ENCODE measurements at places on chromosomes 6 and 20.
A peak's percentile ranks its signal among the peaks of the same experiment; 100 is the strongest.

- DNase-seq: no peak
Measured at GRCh38 chr6:7893342-7893741, 17.2 kb downstream of the TXNDC5 start.

GRCh38 chr20:44053046-44053445, 133.9 kb downstream of the JPH2 start:
- DNase-seq: no peak

DNA sequence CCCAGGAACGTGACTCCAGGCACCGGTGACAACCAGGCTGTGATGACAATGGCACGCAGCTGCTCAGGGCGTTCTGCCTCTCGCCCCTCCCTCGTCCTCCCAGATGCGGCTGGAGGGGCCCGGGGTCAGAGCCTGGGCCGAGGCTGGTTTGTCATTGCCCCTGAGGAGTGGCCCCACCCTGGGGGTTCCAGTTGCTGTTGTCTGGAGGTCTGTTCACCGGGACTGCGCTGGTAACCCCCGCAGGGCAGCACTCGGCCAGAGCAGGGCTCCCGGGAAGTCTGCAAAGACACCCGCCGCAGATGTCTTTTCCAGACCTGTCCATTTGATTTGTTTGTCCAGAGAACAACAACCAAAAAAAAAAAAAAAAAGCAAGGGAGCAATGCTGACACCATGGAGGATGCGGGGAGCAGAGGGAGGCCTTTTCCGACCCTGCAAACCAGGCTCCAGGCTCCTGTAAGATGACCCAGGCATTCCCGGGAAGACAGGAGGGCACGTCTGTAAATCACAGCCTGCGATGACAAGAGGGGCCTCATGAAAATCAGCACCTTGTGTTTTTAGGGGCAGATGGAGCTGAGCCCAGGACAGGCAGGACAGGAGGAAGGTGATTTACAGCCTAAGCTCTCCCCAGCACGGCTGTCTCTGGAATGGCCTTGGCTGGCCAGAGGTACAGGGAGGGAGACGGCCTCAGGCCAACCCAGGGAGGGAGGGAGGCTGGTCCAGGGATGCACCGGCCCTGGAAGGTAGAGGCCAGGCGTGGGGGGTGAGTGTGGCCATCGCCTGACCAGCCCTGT, 189.3 kb downstream of the ERMARD start:
- no peak for DNase-seq

GRCh38 chr6:77415706-77416105, 47.6 kb downstream of the HTR1B start:
- DNase-seq: no peak

- DNase-seq: peak; percentile 42
Measured at GRCh38 chr20:1377984-1378734, 14.7 kb downstream of the FKBP1A start.

- DNase-seq: no peak
Measured at GRCh38 chr20:62518911-62519310, 43.1 kb upstream of the GATA5 start.

- no peak for DNase-seq
Measured at GRCh38 chr6:158847786-158848185, 28.6 kb upstream of the EZR start.

DNA sequence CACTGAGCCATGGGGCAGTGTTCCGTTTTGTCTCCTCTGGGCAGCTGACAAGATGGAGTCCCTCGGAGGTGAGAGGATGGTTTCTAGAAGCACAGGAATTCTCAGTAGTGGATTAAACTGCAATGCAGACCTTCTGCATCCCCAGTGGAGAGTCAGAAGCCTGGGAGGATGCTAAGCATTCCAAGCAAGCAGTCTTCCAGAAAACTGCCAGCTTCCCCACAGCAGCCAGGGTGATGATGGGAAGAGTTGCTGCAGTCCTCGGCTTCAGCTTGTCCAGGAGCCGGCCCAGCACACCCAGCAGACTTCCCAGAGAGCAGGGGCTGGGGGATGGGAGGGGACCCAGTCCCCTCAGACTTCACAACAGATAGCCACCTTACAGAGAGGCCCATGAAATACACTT, 163.6 kb downstream of the LY86 start:
- DNase-seq: no peak

DNA sequence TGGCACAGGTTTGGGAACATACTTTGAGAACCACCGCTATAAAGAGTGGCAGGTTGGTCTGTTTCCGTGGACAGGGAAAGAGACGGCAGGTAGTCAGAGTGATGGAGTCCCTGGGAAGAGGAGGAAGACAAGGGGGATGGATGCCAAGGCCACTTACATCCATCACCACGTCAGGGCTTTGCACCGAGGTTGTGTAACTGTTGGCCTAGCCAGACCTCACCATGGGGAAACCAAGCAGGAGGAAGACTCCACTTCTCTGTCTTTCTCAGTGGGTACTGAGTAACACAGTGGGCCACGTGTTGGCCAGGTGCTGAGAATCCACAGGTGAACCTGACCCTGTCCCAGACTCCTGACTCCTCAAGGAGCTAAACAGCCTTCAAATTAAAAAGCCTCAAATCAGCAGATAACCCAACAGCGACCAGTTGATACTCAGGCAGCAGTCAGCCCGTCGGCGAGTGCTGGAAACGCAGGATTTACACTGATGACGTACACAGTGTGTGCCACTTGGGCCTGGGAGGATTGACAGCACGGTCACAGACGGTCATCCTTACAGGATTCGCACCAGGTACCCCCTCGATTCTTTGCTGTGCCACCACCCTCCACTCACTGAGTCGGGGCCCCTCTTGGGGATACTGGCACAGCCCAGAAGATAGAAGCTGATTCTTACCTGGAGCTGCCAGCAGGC, 134.6 kb upstream of the SNX9 start:
- no peak for DNase-seq

DNA sequence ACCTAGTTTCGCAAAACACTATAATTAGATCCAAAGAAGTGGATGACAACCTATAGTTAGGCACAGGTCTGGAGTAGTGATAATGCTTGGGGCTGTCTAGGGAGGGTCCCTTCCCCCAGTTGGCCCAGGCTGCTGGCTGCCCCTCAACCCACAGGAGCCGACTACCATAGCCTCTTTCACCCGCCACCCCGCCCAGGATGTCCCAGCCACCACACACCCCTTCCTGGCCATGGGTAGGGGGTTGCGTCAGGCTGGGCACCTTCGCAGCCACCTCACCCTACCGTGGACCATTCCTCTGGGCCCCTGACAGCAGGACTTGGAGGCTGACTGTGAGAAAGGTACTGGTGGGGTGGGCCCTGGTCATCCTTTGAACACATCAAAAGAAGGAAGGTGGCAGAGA, 8.5 kb downstream of the TFEB start:
- DNase-seq: no peak

- no peak for DNase-seq
Measured at GRCh38 chr6:139925894-139926641, 551.6 kb upstream of the CITED2 start.

GRCh38 chr6:32113386-32114352, 4.5 kb upstream of the TNXB start:
- DNase-seq: peak; percentile 83

GRCh38 chr20:5143851-5144250, 17.0 kb downstream of the CDS2 start:
- no peak for DNase-seq

DNA sequence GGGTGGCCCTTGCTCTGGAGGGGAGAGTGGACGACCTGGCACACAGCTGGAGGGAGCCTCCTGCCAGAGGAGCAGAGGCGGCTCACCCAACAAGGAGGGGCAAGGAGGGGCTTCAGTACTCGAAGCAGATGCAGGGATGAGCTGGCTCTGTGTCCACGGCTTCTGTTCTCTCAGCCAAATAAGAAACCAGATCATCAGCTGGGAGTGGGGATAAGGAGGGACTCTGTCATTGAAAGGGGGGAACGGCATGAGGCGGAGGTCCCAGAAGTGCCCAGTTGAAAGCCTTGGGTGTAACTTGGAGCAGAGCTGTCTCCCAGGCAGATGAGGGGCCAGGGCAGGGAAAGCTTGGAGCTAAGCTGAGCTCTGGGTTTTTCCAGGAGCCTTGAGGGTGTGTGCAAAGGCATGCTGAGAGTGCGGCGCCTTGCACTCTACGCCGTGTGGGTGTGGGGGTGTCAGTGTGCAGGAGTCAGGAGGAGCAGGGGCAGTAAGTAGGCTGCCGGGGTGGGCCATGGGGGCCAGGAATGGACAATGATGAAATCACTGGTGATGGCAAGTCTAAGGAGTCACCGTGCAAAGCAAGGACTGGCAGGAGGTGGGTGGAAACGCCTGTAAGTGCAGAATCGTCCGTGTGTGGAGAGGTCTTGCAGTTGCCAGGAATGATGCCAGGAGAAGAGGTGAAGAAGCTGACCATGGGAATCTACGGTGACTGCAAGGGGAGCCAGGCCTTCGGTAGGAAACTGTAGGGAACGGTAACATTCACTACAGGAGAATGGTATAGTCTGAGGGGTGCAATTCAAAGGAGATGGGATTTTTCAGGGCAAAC, 85.4 kb upstream of the FOXQ1 start:
- no peak for DNase-seq

GRCh38 chr6:33739571-33739970, 7.1 kb downstream of the IP6K3 start:
- no peak for DNase-seq
